ENCODE measurements at places on chromosomes 6 and 20. TPM values are rescaled to one million over a fixed set of nuclear protein-coding genes. Genes with fewer than 3 reads are reported as not detected.

GRCh38 chr6:37822851-37823682, 3.5 kb downstream of the ZFAND3 start:
- peak; percentile 68 for DNase-seq

The PLN gene
- polyA plus RNA-seq: not detected

DNA sequence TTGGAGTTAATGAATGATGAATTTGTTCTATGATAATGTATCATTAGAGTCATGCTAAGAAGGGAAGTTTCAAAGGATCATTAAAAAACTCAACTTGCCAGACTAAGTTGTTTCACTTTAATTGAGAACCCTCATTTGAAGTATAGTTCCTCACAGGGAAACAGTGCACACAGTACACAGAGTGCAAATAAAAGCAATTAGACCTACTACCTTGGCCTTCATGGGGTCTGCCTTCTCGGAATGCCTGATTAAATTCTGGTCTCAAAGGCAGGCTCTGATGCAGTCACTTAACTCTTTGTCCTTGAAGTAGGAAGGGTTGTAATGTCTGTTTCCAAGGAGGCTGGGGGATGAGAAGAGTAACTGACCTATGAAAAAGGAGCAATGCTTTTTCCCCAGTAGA, 457.3 kb downstream of the TBC1D32 start:
- no peak for DNase-seq

GRCh38 chr6:13873288-13874190, 51.2 kb upstream of the RNF182 start:
- peak; percentile 18 for DNase-seq

The KCNK5 gene
- polyA plus RNA-seq: not detected

The TGM3 gene
- polyA plus RNA-seq: not detected

The SEC23B gene
- 44.0 TPM for polyA plus RNA-seq

The GNAS-AS1 gene
- polyA plus RNA-seq: not detected

GRCh38 chr6:10526156-10526555, 5.0 kb downstream of the GCNT2 start:
- peak; percentile 85 for DNase-seq

- DNase-seq: no peak
These were observed 20.0 kb upstream of the PHF3 start for GRCh38 chr6:63615590-63615989.

DNA sequence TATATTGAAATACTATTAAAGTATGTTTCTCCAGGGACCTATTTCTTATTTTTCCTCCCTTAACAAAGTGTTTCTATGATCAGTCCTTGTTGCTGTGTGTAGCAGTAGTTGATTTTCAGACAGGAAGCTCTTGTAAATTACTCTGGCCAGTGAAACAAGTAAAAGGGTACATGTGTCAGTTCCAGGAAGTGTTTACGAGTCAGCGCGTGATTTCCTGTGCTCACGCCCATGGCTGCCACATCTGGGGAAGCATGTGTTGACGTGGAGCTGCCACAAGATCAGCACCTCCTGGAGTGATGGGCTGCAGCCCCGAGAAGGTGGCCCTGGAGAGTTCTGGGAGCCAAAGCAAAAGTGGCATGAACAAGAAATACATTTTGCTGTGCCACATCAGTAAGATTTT, 38.6 kb upstream of the GGTLC1 start:
- peak; percentile 90 for DNase-seq

DNA sequence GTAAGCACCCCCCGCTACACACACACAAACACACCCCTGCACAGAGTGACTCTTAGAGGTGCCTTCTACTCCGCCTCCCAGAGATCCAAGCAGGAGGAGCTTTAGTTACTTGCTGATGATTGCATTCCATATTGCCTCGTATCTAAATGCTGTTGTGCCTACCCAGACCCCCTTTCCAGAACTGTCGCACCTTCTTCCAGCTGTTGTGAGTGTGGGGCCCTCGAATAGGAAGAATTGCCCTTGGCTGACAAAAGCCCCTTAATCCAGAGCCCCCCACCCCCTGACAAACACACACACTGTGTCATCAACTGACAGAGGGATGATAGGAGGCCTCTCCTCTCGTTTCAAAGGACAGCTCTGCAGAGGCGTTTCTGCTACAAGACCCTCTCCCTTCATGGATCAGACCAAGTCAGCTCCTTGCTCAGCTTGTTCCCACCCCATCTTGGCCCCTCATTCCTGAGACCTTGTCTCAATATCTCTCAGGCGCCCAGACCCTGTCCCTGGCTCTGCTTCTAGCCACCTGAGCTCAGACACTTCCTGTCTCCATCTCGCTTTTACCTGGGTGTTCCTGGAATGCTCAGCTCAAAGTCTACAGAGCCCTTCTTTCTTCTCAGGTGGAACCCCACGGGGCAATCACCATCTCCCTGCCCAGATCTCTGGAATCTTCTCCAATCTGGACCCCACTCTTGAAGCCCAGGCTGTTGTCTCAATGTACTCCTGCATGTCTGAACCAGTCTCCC, 4.0 kb upstream of the VSX1 start:
- no peak for DNase-seq

GRCh38 chr6:12750416-12750815, 33.8 kb downstream of the PHACTR1 start:
- DNase-seq: no peak

The SCUBE3 gene
- 1.0 TPM for polyA plus RNA-seq

DNA sequence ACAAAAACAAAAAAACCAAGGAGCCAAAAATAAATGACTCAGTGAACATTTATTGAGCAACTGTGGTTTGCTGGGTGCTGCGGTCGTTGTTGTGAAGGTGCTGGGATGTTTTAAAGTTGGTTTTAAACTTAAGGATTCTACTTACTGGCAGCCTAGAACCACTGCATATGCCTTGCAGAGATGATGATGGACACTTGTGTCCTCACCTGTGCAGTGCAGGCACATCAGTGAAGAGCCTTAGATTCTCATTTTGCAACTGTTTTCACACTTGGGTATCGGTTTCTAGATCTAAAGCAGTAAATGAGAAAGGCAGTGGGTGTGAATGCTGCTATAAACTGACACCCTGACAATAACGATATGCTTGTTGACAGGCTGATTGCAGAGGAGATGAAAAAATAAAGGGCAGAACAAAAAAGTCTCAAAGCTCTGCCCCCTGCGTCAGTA, 68.8 kb downstream of the UTRN start:
- no peak for DNase-seq

- DNase-seq: no peak
These were observed 316.7 kb upstream of the TBX18 start for GRCh38 chr6:85081102-85081501.

The KDM1B gene
- 2.5 TPM for polyA plus RNA-seq

- no peak for DNase-seq
These were observed 8.3 kb downstream of the OARD1 start for GRCh38 chr6:41063884-41064285.
